ENCODE measurements at places on chromosomes 2 and 18.
A peak's percentile ranks its signal among the peaks of the same experiment; 100 is the strongest.

DNA sequence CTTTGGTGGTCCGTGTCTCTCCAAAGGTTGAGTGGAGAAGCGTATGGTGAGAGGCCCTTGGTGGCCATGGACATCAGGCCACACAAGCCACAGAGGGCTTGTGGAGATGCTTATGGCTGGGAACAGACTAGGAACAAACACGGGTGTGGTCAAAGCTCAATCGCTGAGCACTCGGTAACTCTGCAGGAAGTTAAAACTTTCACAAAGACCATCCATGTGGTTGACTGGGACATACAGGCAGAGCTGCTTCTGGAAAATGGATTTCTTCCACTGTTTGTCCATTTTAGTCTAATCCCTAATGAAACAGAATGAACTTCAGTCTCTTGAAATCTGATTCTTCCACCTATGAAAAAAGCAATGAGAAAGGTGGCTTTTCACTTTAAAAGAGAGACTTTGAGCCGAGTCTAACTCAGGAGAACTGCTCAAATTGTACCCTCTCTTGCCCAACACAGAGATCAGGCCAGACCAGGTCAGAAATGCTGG is 17.7 kb downstream of the GDF7 start:
- DNase-seq, result no peak

- no peak for DNase-seq
Observed at GRCh38 chr2:4047961-4048891, 344.9 kb downstream of the DCDC2C start.

- no peak for DNase-seq
Observed at GRCh38 chr18:53509886-53510285, 714.6 kb downstream of the MBD2 start.

DNA sequence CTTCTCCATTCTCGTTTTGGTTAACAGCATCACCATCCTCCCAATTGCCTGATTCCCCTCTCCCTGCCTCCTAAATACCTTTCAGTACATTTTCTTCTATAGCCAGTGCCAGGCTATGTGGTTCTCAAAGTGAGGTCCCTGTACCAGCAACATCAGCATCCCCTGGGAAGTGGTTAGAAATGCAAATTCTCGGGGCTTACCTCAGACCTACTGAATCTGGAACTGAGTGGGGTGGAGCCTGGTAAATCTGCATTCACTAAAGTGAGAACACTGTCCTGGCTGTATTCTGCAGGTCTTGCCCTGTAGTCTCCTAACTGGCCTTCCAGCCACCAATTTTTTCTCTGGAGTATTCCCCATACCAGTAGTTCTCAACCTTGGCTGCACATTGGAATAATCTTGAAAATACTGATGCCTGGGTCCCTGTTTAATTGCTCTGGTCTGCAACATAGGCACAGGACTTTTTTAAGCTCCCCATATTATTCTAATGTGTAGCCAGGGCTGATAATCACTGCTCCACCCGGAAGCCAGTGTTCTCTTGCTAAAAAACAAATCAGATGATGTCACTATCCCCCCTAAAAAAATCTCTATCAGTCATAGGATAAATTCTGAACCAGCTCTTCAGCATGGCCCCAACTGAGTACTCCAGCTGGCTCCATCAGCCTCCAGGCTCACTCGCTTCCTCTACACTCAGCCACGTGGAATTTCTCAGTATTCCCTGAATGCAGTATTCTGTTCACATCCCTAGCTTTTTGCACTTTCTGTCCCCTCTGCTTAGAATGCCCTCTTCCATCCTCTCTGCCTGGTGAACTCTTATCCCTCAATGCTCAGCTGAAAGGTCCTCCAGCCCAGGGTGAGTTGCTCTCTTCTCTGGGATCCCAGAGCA is 98.4 kb downstream of the CDK15 start:
- DNase-seq, result no peak

DNA sequence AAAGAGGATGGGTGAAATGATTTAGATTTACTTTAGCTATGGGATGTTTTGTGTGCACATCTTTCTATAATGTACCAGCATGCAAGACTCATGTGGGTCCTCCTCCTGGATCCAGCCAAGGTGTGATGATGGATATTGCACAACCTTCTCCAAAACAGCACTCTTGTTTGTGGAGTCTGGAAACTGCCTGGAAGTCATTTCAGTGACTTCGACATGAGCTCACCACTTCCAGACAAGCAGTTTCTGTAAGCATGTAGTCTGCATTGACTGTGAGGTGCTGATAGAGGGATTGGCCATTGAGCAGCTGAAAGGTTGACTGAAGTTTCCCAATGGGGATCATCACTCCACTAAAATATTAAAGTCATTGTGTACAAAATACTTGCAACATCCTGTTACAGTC is 154.0 kb downstream of the TRIB2 start:
- DNase-seq, result no peak

- no peak for DNase-seq
Observed at GRCh38 chr2:63741884-63742579, 99.7 kb upstream of the UGP2 start.

- DNase-seq, result peak; percentile 24
Observed at GRCh38 chr2:202635428-202636212, 851 bp downstream of the FAM117B start.

- DNase-seq, result no peak
Observed at GRCh38 chr18:42801706-42802105, 313.8 kb downstream of the RIT2 start.

DNA sequence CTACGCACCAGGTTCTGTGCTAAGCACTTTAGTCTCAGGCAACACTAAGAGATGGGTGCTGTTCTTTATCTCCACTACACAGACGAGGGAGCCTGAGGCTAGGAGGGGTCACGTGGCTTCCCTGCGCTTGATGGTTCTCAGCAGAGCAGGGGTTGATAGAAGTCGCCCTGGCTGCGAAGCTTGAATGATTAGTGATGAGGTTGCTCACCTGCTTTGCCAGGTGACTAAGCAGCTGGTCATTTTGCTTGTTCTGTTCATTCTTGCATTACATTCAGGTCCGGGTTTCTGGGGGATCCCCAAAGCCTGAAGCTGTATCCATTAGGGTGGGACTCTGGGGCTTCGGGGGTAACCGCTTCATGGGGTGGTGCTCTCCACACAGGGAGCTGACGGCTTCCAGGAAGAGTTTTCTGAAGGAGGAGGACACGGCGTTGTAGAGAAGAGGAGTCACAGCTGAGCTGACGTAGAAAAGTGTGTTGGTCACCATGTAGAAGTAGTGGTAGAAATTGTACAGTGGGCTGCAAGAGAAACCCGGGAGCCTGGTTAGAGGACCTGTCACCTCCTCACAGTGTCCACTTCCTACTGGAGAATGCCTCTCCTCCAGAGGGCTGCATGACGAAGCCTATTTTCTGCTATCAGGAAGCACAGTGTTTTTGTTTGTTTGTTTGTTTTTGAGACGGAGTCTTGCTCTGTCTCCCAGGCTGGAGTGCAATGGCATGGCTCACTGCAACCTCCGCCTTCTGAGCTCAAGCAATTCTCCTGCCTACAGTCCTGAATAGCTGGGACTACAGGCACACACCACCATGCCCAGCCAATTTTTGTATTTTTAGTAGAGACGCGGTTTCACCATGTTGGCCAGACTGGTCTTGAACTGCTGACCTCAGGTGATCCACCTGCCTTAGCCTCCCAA is 11.5 kb downstream of the NTSR2 start:
- DNase-seq, result no peak

DNA sequence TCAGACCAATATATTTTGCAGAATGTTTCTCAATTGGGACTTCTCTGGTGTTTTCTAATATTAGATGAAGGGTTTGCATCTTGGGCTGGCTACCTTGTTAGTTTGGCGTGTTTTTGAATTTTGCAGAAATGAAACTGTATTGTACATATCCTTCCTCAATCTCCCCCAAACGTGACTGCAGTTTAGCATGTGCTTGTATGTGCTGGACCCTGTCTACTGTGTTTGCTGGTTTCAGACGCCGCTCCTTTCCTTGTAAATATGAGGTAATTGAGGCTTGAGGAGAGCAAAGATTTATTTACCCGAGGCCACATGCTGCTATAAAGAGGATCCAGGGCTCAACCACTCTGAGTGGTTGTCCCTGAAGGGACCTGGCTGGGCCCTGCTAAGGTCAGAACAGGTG is 57.2 kb downstream of the NGEF start:
- DNase-seq, result no peak

GRCh38 chr18:52499016-52499415 is 159.0 kb downstream of the DCC start:
- DNase-seq, result no peak

DNA sequence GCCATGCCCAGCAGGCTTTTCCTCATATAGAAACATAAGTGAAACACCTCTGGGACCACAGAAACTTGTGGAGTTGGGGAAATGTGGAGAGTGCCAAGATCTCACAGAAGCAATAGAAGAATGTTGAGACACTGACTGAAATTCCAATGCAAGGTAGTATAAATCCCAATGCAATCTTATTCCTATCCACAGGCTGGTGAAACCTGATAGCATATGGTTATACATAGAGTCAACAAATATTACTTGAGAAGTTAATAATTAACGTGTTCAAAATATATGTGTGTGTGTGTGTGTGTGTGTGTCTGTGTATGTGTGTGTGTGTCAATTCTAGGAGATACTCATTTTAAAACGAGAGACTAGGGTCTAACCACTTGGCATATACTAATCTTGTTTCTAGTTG is 776.8 kb upstream of the ACVR2A start:
- no peak for DNase-seq

- no peak for DNase-seq
Observed at GRCh38 chr2:66957198-66957597, 439.9 kb upstream of the ETAA1 start.

- DNase-seq, result no peak
Observed at GRCh38 chr2:219405451-219405850, 12.7 kb upstream of the DES start.

- DNase-seq, result no peak
Observed at GRCh38 chr2:149438330-149438960, 108.1 kb downstream of the LYPD6 start.

DNA sequence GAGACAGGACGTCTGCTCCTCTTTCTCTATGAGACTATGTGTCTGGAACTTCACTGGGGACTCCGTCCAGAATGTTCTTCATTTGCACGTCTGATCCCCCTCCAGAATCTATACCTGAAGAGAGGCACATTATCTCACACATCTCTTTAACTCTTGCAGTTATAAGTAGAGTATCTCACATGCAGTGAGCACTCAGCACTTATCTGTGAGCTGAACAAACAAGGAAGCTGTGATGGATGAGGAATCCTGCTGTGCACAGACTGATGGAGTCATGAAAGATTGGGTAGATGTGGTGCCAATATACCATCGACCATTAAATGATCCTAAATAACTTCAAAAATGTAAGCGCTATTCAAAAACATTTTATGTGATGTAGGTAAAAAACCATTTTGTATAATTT is 888.3 kb upstream of the CELF4 start:
- DNase-seq, result no peak

- DNase-seq, result no peak
Observed at GRCh38 chr2:626491-627339, 50.5 kb downstream of the TMEM18 start.

GRCh38 chr2:183162362-183162761 is 38.1 kb downstream of the NUP35 start:
- DNase-seq, result no peak

- no peak for DNase-seq
Observed at GRCh38 chr2:229256376-229256775, 14.7 kb downstream of the PID1 start.

- no peak for DNase-seq
Observed at GRCh38 chr2:97355887-97356286, 233.8 kb downstream of the ANKRD36B start.

DNA sequence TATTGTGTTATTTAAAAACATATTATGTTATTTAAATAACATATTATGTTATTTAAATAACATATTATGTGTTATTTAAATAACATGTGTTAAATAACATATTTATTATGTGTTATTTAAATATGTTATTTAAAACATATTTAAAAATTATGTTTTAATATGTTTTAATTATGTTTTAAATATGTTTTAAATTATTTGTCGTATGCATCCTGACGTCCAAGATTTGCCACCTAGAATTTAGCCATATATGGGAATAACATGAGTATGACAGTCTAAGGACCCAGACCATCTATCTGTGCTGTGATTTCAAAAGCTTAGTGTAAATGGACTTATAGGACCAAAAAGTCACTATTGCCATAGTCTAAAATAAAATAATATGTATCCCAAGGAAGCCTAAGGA is 484.3 kb upstream of the KLHL29 start:
- DNase-seq, result no peak

DNA sequence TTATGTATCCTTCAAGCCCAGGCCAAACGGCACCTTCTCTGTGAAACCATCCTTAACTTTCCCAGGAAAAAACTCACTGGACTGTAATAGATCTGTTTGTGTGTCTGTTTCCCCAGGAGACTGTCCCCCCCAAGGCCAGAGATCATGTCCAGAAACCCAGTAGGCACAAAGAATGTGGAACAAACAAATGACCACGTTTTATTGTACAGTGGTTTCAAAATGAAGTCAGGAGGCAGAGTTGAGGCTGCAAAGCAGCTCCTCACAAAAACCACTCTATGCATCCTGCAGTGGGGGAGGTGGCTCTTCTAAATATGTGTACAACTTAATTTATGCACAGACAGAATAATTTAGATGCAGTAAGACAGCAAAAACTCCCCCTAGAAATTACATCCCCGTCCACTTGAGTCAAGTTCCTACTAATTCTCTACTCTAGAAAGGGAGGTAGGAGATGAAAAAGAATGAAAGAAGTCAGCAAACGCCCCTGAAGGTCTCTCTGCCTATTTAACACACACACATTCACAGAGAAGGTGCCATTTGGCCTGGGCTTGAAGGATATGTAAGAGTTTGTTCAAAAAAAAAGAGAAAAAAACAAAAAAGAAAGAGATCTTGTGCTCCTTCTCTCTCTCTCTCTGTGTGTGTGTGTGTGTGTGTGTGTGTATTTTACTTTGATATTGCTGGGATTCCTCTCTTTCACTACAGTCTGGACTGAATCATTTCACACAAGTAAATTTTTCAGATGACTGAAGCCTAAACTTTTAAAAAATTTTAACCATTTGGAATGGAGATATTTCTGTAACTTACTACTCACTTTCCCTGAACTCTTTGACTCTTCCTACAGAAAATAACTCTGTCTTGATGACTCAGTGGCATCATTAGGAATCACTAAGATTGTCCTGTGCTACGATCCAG is 19.5 kb downstream of the BCL2 start:
- DNase-seq, result no peak

DNA sequence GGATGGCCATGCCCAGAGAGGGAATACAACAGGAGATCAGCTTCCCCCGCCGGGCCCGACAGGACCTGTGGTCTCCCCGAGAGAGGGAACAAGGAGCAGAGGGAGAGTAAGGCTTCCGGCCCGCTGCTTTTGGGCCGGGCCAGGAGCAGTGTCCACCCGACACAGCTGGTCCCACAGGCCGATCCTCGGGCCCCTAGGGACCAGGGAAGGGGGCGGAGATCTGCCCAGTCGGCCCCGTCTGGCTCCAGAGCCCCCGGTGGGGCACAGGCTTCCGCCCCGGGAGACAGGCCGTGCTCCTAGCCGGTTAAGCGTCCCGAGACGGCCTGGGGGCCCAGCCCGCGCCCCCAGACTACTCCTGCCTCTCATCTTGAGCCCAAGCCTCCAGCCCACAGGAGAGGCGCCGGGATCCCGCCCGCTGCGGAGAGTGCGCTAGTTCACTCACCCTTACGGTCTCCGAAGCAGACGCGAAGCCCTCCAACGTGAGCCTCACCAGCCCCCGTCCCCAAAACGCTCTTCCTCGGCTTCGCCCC is at the start of gene MCFD2:
TSS of gene MCFD2 (minus strand) at position 526 of the 530 bp plus-strand sequence. CDS start 6,635 bp downstream, outside the sequence.
- peak; percentile 36 for DNase-seq

- peak; percentile 91 for DNase-seq
Observed at GRCh38 chr2:29000481-29000880, 19.4 kb downstream of the TOGARAM2 start.

Measured in bone marrow (tissue), 2 donors.